ENCODE measurements at places on chromosomes 5 and 9. TPM values are rescaled to one million over a fixed set of nuclear protein-coding genes. Genes with fewer than 3 reads are reported as not detected.
A peak's percentile ranks its signal among the peaks of the same experiment; 100 is the strongest.

DNA sequence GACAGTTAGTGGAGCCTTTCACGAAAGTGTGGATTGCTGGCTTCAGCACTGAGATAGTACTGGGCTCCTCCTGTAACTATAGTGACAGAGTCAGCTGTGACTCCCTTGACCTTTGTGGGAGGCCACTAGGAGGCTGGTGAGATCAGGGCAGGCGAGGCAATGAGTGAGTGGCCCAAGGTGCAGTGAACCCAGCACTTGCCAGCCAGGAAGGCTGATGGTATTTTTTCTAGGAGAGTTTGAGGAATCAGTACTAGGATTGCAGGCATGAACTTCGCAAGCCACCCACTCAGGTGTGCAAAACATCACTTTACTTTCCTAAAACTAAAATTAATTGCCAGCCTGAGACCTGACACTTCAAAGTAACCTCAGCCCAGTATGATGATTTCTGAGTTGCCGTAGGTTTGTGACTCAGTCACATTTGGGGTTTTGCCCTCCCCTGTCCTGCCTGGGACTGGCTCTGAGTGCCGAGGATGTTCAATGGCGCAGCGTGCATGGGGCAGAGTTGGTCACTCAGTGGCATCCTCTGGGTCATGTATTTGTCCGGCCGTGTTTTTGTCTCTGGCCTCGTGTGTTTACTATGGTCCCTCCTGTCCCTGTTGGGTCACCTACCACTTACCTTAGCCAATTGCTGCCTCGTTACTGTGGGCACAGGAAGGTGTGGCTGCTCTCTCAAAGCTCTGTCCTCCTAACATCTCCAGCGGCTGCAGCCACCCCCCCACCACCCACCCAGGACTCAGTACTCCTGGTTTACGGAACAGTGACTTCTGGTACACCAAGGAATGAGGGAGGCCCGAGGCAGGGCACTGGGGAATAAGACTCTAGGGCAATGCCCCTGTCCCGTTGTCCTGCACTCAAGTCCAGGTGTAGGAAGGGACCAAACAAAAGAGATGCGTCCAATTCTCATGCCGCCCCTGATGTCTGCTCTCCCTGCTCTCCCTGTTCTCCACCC, 67.2 kb downstream of the IL31RA start:
- peak; percentile 92 for ATAC-seq

DNA sequence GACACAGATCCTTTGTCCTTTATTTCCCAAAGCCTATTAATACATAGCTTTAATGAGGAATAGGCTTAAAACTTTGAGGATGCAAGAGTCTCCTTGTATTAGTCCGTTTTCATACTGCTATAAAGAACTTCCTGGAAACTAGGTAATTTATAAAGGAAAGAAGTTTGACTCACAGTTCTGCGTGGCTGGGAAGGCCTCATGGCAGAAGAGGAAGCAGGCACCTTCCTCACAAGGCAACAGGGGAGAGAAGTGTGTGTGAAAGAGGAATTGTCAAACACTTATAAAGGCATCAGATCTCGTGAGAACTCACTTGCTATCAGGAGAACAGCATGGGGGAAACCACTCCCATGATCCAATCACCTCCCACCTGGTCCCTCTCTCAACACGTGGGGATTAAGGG, 5.4 kb upstream of the CLK4 start:
- no peak for ATAC-seq

DNA sequence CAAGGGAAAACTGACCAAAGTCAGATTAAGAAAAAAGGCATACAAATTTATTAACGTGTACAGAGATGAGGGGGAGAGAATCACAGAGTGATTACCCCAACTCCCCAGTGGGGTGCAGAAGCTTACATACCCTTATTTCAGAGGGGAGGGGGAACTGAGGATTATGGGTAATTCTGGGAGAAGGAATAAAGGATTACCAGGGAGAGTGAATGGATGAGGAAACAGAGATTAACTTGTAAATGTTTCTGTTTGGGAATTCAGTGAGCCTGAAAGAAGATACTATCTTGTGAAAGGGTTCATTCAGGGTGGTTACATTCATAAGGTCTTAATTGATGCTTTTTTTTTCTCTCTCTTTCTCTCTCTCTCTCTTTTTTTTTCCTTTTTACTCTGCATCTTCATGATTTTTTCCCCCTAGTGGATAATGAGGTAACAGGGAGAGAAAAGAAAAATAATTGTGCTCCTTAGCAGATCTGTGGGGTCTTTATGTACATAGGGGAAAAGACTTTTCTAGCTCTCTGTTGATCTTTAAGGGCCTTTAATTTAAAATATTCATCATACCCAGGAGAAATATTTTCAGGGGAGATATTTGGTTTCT, 49.4 kb downstream of the TARS1 start:
- ATAC-seq: no peak

DNA sequence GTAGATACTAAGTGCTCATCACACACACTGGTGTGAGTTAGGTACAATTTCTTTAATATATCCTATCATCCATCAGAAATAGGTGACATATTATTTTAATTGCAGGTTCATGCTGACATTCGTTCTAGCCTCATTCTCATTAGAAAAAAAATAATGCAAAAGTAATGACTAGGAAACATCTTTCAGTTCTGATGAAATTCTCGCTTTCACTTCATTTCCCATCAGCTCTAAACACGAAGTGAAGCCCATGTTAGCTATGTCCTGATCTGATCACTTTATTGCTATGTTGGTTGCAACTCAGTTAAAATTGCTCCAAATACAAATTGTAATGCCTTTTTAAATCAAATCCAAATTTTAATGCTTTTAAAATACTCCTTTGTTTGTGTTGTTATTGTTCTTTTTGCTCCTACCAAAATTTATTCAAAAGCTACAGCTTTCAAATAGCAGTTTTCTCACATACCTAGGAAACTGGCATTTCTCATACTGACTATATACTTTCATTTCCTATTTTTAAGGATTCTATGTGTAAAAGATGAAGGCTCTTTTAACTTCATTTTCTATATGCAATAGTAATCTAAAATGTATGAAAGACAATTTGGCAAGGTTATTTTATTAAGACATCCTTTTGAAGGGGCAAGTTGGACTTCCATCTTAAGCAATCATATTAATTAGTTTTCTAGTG, 1237.8 kb upstream of the ACO1 start:
- no peak for ATAC-seq

NDUFS6 gene
- total RNA-seq: 13.0 TPM

RUSC2 gene
- total RNA-seq: 1.9 TPM

TXNDC8 gene
- not detected for total RNA-seq

LPAR1 gene
- total RNA-seq: not detected

EFCAB9 gene
- total RNA-seq: not detected

FAM169A gene
- total RNA-seq: 12.0 TPM

All from activated T-helper 17 cell treated with anti-CD3 and anti-CD28 coated beads, Interleukin-2, amount 50 U/mL, for 72 hours (primary cell).